ENCODE measurements at places on chromosomes 1 and 21. TPM values are rescaled to one million over a fixed set of nuclear protein-coding genes. Genes with fewer than 3 reads are reported as not detected.

PDC gene
- total RNA-seq, result not detected

TINAGL1 gene
- total RNA-seq, result 352 TPM

ILF2 gene
- 266 TPM for total RNA-seq

LENEP gene
- total RNA-seq, result not detected

BLZF1 gene
- 12.0 TPM for total RNA-seq

PTPN7 gene
- 0.16 TPM for total RNA-seq

CD84 gene
- total RNA-seq, result not detected

RUSC1 gene
- 36.0 TPM for total RNA-seq
